Stimulated activated CD8-positive, alpha-beta memory T cell treated with anti-CD3 and anti-CD28 coated beads, Interleukin-2, amount 100 ng/mL, for 48 hours (primary cell): ENCODE measurements at places on chromosomes 4 and X.

GRCh38 chrX:155767876-155768769, 113.0 kb upstream of the VAMP7 start:
- no peak for DNase-seq

DNA sequence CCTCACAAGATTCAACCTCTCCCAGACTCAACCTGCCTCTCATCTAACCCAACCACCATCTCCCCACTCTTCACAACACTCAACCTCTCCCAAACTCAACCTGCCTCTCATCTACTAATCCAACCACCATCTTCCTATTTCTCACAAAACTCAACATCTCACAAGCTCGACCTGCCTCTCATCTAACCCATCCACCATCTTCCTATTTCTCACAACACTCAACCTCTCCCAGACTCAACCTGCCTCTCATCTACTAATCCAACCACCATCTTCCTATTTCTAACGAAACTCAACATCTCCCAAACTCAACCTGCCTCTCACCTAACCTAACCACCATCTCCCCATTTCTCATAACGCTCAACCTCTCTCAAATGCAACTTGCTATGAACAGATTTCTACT, 29.8 kb downstream of the FAT1 start:
- no peak for DNase-seq

DNA sequence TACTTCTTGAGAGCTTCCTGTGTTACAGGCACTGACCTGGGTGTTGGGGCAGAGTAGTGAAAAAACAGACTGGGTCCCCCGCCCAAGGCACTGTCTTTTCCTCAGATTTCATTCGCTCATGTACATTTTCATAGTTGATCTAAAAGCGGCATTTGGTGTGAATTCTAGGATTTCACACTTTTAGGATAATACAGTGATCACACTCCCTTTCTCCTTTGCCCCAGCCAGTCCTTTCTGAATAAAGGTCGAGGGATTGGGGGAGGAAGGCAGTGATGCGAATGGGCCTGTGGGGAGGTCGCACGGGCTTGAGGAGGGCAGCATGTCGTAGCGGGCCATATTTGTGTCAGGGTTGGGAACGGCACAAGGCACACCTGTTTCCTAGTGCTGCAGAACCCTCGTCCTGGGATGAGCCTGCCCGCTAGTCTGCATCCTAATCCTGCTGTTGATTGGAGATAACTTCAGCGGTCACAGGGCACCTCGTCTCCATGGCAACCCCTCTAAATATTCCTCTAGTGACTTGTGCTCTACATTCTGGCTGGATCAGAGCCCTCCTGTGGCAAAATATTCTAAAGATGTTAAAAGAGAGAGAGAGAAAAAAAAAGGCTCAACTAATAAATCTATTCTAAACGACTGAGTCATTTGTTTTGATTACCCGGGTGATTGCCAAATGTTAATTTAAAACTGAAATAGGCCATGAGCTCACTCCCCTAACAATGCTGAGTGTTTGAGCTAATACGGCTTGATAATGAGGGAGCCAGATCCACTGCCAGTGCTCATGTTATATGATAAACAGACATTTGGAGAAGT, 21.8 kb downstream of the FHL1 start:
- no peak for DNase-seq

DNA sequence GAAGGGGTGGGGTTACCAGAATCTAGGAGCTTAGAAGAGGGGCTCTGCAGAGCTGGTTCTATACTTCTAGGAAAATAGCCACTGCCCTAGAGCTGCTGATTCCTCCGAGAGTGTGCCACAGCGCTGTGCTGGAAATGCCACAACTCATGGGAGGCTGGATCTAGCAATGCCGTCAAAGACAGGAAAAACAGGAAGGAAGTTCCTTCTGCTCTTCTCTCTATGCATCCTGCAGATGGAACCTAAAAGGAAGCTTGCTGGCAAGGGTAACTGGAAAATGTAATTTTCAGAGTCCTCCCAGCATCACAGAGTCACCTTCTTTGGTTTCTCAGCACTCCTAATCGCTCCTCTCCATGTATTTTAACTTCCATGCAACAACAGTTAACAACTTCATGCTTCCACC, 121.2 kb upstream of the TLL1 start:
- DNase-seq, result no peak

DNA sequence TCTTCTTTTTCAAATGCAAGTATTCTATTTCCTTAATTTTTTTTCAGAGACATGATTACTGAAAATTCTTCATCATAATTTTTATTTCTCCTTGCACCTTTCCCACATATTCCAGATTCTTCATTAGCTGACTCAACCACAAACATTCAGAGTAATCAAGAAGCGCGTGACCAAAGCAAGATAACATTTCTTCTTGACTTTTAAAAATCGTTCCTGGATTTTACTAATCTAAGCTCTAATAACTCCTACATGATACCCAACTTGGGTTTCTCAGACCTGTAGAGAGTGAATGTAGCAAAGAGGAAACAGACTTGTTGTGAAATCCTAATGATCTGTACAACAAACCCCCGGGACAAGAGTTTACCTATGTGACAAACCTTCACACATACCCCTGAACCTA, 615.0 kb downstream of the TMA16 start:
- DNase-seq, result no peak

DNA sequence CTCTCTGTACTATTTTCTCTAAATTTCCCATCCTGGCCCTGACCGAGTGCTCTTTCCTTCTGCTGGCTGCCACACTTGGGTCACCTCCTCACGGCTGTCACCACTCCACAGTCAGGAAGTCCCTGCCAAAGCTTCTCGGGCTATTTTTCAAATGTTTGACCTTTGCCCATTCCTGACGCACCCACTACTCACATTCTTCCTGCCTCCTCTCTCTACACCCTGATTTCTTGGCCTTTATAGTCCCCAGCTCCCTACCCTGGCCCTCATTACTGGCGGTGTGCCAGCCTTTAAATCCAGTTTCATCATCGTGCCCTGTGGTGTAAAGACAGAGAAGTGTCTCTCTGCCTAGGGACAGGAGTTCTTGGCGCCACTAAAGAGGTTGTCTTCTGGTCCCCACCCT, 46.4 kb upstream of the GATB start:
- DNase-seq, result no peak

- no peak for DNase-seq
Observed at GRCh38 chr4:23981328-23981727, 91.5 kb upstream of the PPARGC1A start.

DNA sequence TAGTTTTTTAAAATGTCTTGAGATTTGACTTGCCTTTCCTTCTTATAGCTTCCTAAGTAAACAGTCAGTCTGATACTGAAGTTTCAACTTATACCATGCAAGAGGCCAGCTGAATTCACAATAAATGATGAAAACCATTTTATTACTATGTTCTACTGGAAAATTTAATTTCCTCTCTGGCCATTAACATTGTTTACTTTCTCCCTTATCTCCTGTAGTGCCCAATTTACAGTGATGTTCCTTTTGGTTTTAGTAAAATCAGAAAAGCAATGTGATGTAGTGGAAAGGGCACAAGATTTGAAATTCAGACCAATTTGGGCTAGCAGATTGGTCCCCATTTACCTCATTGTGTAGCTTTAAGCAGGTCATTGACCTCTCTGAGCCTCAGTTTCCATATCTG, 54.2 kb downstream of the SLC9A6 start:
- DNase-seq, result no peak

DNA sequence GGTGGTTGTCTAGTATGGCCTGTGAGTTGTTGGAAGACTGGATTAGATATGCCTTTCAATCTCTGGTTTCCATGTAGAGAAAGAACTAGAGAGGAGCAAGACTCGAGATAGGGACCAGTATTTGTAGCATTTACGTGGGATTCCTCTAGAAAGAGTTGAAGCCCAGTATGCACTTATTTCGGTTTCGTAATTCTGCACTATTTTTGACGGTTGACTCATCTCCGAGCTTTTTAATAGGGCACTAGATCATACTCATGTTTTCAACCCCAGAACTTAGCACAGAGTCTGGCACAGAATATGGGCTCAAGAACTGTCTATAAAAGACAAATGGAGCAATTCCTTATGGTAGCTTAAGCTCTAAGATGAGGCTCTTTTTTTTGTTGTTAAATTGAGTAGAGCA, 15.7 kb downstream of the HELT start:
- no peak for DNase-seq

- no peak for DNase-seq
Observed at GRCh38 chr4:80788798-80789197, 241.7 kb upstream of the BMP3 start.

GRCh38 chr4:55879224-55879623, 25.8 kb downstream of the EXOC1 start:
- DNase-seq, result no peak

- DNase-seq, result no peak
Observed at GRCh38 chr4:41505161-41505661, 32.7 kb upstream of the LIMCH1 start.

GRCh38 chr4:7537853-7538400, 103.2 kb upstream of the PSAPL1 start:
- DNase-seq, result no peak

GRCh38 chr4:8596891-8597290, 4.3 kb downstream of the CPZ start:
- DNase-seq, result no peak

GRCh38 chr4:109294006-109294405, 8.5 kb downstream of the COL25A1 start:
- DNase-seq, result no peak

DNA sequence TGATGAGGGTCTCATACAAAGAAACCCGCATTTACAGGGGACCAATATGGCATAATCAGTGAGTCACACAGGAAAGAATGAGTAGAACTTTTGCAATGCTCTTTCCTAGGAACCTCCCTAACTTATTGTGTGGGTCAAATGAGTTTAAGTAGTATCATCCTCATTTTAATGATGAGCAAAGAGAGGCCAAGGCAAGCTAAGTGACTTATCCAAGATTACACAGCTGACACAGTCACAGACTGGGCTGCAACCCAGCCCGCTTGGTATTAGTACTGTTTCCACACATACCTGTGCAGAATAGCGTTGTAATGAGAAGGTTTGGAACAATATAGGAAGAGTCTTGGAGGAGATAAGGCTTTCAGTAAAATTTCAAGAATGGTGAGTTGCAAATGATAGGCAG, 91.0 kb upstream of the PPP1R2C start:
- no peak for DNase-seq
